ENCODE measurements at places on chromosomes 5 and 9.

- no peak for DNase-seq
Observed at GRCh38 chr9:98529841-98530240, 178.9 kb downstream of the GABBR2 start.

- no peak for DNase-seq
Observed at GRCh38 chr9:124839612-124840299, 13.5 kb upstream of the WDR38 start.

GRCh38 chr5:122951658-122952057 lies 84.9 kb downstream of the PPIC start:
- no peak for DNase-seq

DNA sequence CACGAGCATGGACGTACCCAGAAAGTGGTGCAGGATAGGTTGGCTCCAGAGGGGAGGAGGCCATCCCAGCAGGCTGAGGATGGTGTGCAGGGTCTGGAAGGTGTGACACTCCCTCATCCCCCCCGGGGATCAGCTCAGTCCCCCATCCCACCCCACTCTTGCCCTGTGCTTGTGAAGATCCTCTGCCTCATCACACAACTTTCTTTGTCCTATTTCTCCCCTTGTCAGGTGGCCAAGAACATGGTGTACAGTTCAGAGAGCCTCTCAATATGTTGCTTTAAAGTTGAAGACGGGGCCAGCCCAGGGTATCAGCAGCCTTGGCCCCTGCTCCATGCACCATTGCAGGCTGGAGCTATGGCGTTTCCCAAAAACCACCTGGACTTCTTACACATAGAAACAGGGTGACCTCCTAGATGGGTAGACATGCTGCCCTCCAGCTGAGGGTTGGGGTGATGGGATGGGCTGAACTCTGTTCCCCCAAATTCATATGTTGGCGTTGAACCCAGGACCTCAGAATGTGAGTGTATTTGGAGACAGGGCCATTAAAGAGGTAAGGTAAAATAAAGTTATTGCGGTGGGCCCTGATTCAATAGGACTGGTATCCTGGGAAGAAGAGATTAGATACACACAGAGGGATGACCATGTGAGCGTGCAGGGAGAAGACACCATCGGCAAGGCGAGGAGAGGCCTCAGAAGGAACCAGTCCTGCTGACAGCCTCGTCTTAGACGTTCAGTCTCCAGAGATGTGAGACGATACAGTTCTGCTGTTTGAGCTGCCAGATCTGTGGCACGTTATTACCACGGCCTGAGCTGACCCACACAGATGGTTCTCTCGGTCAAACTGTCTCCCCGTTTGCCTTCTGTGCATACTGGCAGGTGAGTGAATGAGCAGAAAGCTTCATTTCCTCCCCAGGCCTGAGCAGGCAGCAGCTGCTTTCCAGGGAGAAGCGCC lies 272.5 kb downstream of the GADD45G start:
- no peak for DNase-seq
